ENCODE measurements at places on chromosomes 2 and 18. TPM values are rescaled to one million over a fixed set of nuclear protein-coding genes. Genes with fewer than 3 reads are reported as not detected.

DNA sequence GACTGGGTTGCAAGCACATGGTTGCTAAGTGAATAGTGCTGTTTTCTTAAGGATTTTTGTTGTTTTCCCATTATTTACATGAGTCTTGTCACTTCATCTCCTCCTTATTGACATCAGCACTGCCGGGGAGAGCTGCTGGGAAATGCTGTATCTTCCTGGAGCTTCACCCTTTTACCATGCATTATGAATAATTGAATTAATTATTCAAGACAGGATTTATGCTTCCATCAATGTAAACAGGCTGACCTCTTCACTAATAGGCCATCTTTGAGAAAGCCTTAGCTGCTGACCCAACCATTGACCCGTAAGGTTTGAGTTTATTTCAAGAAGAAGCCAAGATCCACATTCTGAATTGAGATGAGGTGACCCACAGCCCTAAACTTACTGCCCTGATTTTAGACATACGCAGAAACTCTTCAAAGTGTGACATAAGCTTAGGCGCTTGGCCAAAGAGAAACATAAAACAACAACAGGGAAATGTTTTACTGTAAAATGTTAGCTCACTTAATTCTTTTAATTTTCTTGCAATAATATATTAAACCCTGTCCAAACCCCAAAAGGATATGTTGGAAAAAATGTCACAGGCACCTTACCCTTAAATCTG lies 365.5 kb upstream of the SYT4 start:
- DNase-seq: no peak
- no peak overlapping the region for H3K4me3 ChIP-seq
- H3K27ac ChIP-seq: no peak overlapping the region
- no peaks in the 10 kb centered on the region for H3K36me3 ChIP-seq
- no peaks in the 10 kb centered on the region for H3K27me3 ChIP-seq

DNA sequence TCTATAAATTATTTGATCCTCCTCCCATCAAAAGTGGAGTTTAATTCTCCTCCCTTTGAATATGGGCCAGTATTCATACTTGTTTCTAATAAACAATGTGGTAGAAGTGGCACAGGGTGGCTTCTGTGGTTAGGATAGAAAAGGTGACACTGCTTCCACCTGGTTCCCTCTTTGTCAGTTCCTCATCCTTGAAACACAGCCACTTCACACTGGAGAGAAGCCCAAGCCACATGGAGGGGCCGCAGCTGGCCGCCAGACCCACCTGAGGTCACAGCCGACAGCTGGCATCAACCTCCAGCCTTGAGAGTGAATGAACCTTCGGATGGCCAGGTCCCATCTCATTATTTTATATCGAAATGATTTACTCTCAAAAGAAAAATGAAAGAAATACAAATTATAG lies 27.5 kb upstream of the SLC66A3 start:
- H3K36me3 ChIP-seq: no peaks in the 10 kb centered on the region
- H3K27ac ChIP-seq: no peak overlapping the region
- H3K4me1 ChIP-seq: peaks cover 23% of the 10 kb centered on the region
- H3K27me3 ChIP-seq: no peaks in the 10 kb centered on the region
- H3K4me3 ChIP-seq: no peak overlapping the region
- DNase-seq: no peak

DNA sequence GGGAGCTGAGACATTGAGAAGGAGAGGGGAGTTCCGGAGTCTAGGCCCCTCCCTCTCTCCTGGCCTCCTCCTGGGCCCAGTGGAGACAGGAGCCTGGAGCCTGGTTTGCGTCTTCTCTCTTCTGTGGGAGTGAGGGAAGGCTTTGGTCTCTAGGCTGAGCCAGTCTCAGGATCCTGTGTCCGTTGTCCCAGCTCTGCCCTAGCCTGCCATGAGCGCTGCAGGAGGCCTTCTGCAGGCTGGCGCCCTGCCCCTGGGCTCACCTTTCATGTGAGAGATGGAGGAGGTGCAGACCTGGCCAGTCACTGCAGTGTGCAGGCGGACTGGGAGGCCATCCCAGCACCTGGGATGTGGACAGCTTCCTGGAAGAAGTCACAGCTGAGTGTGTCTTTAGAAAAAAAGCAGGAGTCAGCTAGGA lies 8.7 kb downstream of the IMPA2 start:
- no peak overlapping the region for H3K4me3 ChIP-seq
- H3K27ac ChIP-seq: no peak overlapping the region
- H3K4me1 ChIP-seq: peaks cover 13% of the 10 kb centered on the region
- peak; percentile 40 for DNase-seq

- H3K4me3 ChIP-seq: peak overlapping the region; percentile 32
- DNase-seq: peak; percentile 82
- H3K36me3 ChIP-seq: no peaks in the 10 kb centered on the region
- no peaks in the 10 kb centered on the region for H3K27me3 ChIP-seq
- H3K4me1 ChIP-seq: peaks cover 46% of the 10 kb centered on the region
Observed at GRCh38 chr2:118668431-118669424, 178.7 kb downstream of the EN1 start.

GRCh38 chr2:48728840-48729239 lies 26.7 kb downstream of the LHCGR start:
- DNase-seq: no peak
- H3K4me1 ChIP-seq: no peaks in the 10 kb centered on the region
- H3K36me3 ChIP-seq: no peaks in the 10 kb centered on the region
- H3K4me3 ChIP-seq: no peak overlapping the region

DNA sequence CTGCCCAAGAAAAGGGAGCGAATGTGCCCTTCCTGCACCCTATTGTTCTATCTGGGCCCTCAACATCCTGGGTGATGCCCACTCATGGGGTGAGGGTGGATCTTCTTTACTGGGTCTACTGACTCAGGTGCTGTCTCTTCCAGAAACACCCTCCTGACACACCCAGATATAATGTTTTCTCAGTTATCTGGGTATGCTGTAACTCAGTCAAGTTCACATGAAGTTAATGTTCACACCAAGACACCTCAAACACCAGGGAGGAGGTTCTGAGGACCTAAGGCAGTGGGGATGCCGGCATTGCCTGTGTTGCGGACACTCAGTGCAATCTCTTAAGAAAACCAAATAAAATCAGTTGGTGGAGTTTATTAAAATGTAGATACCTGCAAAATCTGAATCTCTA lies 500.9 kb downstream of the BCL11A start:
- no peaks in the 10 kb centered on the region for H3K4me1 ChIP-seq
- H3K4me3 ChIP-seq: no peak overlapping the region
- no peak for DNase-seq
- H3K27ac ChIP-seq: no peak overlapping the region

DNA sequence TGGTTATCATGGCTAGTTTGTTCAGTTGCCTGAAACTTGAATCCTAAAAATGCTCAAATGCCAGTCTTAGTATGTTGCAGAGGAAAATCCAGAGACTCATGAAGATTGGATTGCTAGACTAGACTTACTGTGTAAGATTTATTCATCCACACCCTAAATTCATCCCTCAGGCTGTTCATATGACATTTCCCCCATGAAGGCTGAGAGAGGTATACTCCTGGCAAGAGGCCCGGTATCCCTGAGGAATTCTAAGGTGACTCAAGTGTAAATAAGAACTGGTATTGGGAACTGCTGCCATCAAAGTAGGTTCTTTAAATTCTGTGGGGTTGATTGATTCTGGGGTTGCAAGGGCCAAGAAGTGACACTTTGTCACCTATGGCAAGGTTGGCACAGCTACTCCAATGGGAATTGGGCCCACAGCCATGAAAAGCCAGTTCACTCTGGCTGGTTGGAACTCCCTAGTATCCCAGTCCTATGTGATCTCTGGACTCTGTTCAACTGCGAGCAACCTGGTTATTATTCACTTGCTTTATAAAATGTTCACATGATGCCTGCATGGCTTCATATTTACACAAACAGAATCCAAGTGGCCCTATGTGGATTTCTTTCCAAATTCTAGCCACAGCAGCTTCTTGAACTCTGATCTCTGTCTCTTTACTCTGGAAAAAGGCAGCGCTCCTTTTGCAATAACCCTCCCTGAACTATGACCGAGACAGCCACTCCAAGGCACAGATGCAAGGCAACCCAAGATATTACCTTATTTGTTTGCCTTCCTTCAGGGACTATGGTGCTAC lies 429.1 kb downstream of the CBLN2 start:
- no peak for DNase-seq
- H3K27ac ChIP-seq: no peak overlapping the region
- H3K36me3 ChIP-seq: no peaks in the 10 kb centered on the region
- no peaks in the 10 kb centered on the region for H3K27me3 ChIP-seq

- no peak for DNase-seq
- no peaks in the 10 kb centered on the region for H3K4me1 ChIP-seq
- H3K27ac ChIP-seq: no peak overlapping the region
- H3K27me3 ChIP-seq: no peaks in the 10 kb centered on the region
- H3K4me3 ChIP-seq: no peak overlapping the region
Observed at GRCh38 chr2:71659868-71660518, 206.6 kb downstream of the DYSF start.

Gene CD207
- total RNA-seq: not detected

Gene LINC00305
- not detected for total RNA-seq

Gene NAT8
- not detected for total RNA-seq

Gene IL36RN
- 1.0 TPM for total RNA-seq
